ENCODE measurements at places on chromosomes 7 and 10.

DNA sequence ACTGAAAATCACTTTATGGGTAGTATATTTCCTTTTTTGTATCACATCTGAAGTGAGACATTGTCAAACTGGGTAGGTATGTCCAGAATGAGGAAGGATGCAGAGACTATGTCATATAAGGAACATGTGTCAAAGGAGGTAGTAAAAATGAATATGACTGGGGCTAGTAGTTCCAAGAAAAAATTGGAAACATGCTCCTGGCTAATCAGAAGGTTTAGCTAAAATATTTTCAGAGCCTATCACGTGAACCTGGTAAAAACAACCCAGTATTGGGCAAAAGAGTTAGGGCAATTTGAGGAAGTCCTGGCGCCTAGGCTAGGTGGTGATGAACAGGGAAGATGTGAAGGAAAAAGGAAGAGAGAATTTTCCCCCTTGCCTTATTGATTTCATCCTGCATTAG lies 26.4 kb downstream of the ENTPD1 start:
- no peak for DNase-seq

DNA sequence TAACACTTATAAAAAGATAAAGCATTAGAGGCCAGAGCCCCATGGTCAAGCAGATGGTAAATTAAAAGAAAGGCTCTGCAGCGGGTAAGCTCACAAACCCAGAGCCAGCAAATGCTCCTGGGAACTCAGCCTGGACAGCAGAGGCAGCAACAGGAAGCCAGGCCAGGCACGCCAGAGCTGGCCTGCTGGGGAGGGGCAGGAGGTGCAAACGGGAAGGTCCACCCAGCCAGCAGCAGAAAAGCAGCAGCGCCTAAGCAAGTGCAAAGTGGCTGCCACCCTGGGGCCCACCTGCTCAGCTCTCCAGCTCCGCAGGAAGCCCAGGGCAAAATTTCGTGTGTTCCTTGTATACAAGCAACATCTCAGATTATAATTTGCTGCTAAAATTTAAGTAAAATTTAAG lies 82.7 kb upstream of the GPR22 start:
- DNase-seq, result peak; percentile 10

DNA sequence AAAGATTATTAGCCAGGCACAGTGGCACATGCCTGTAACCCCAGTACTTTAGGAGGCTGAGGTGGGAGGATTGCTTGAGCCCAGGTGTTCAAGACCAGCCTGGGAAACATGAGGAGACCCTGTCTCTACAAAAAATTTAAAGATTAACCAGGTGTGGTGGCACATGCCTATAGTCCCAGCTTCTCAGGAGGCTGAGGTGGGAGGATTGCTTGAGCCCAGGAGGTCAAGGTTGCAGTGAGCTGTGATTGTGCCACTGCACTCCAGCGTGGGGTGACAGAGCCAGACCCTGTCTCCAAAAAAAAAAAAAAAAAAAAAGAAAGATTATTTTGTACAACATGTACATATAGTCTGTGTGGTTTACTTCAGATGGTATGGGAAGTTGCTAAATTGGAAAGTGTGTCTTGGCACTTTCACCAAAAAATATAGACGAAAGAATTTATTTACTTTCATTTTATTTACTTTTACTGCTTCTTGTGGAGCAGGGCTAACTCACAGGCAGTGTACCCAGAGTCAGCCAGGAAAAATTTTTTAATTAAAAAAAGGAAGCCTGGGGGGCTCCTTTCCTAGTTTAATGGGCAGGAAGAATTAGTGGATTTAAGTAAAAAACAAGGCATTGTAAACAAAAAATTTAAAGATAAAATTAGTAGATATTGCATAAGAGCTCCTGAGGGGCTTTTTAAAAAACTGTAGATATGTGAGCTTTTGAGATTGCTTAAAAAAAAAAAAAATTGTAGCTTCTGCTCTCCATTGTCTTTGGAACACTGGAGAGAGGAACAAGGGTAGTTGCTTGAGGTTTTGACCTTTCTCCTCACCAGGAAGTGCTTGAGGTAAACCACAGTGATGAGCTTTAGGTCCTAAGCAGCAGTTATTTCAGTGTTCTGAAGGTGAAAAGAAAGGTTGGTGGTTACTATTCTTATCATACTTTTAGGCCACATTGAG lies 44.6 kb upstream of the VDAC2 start:
- no peak for DNase-seq

DNA sequence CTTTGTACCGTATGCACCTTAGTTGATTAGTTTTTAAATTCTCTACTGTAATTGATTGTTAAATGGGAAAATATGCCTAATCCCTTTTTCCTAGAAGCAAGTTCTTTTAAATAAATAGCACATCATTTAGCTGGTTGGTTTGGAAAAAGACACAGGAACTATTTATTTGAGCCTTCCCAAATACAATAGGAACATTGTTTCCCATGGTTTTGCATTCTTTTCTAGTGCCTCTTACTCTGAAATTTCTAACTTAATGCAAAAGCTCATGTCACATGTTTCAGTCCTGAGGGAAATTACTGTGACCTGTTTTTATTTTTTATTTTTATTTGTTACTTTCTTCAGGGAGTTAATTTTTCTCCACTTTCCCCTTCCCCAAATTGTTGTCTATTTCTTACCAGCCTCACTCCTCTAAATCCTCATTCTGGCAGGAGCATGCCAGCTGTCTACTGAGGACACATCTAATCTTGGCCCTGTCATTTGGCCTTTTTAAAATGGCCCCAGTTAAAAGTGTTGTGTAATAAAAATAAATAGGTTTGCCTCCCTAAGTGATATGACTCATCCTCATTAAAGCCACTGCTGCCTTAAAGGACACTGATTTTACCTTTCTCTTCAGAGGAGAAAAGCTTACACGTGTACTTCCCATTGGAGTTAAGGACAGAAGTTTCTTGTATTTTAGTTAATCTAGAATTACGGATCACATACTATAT lies 94.5 kb downstream of the PPP1R3A start:
- DNase-seq, result no peak

- no peak for DNase-seq
Measured at GRCh38 chr10:43775384-43775783, 126.7 kb upstream of the ZNF32 start.

Data from left lung (tissue), 14 donors.